ENCODE measurements at places on chromosomes 4 and X.

GRCh38 chr4:86688026-86688425 lies 93.9 kb downstream of the PTPN13 start:
- DNase-seq = no peak

DNA sequence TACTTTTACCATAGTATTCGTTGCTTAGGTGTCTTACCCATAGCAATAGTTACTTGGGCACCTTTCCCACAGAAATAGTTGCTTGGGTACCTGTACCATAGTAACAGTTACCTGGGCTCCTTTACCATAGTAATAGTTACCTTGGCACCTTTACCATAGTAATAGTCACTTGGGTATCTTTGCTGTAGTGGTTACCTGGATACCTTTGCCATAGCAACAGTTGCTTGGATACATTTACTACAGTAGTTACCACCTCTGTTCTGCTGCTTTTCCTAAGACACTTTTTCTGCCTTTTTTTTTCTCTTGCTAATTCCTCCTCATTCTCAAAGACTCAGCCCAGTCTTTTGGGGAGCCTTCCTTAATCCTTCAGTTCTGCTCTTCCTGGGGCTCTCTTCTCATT lies 272.8 kb upstream of the PUDP start:
- DNase-seq = no peak

- no peak for DNase-seq
These were observed 171.6 kb upstream of the MAP3K15 start for GRCh38 chrX:19686876-19687275.

GRCh38 chr4:16738558-16738957 lies 159.9 kb downstream of the LDB2 start:
- no peak for DNase-seq

DNA sequence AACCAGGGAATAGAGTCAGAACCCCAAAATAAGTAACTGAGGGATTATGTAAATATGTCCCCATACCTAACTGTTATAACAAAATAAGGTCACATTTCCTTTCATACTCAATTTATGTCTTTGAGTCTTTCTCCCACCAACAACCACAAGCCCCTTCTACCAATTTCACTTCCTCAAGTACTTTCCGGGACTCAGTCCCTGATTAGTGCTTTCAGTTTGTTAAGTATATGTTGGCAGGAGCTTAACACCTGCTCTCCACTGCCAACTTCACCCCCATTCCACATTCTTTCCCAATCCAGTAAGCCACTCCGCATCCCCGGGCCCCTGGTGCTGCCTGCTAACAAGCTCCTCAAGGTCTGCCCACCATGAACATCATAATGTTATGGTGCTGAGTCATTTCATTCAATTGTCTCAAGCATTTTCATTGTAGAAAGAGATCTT lies 71.3 kb upstream of the SPRY1 start:
- no peak for DNase-seq

GRCh38 chr4:86769794-86770193 lies 79.4 kb downstream of the SLC10A6 start:
- no peak for DNase-seq

- DNase-seq = peak; percentile 28
These were observed 58.8 kb downstream of the C4orf50 start for GRCh38 chr4:5959211-5959982.

GRCh38 chrX:153443476-153444332 lies 2.2 kb downstream of the TREX2 start:
- DNase-seq = no peak

DNA sequence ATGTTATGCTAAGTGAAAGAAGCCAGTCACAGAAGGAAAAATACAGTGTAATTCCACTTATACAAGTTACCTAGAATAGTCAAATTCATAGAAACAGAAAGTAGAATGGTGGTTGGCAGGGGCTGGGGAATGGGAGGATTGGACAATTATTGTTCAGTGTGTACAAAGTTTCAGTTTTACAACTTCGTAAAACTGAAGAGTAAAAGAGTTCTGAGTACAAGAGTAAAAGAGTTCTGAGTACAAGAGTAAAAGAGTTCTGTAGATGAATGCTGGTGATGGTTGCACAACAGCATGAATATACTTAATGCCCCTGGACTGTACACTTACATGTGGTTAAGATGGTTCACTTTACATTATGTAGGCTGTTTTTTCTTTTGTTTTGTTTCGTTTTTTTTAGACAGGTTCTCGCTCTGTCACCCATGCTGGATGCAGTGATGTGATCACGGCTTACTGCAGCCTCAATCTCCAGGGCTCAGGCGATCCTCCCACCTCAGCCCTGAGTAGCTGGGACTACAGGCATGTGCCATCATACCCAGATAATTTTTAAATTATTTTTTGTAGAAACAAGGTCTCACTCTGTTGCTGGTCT lies 230.9 kb downstream of the SOWAHB start:
- DNase-seq = no peak

DNA sequence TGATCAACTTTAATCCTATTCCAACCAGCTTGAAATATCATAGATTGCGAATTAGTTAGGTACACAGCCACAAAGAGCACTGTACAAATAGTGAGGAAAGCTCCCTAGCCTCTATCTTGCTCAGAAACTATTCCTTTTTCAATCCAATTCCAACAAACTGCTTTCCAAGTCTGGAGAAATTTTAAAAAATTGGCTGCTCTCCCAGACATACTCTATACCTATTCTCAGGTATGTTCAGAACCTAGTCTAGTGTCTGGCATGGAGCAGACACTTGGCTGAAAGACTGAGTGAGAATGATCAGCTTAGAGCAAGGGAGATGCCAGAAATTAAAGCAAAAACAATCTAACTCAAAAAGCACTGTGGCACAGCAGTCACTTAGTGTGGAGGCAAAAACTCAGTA lies 105.9 kb downstream of the SLC10A7 start:
- DNase-seq = no peak

DNA sequence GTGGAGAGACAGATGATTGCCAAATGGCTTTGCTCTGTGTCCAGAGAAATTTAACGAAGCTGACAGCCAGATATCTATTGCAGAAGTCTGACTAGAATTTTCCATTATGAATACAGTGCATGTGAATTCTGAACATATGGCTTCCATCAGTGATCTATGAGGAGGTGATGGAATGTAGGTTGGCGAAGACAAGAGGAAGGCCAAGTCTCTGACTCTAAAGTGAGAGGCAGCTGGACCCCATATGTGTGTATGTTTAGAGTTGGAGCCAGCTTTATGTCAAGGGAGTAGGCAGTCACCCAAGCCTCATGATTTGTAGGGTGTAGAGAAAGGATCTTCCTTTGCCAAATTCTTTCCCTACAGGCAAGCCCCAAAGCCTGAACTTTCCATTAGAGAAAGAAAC lies 76.2 kb upstream of the TEX13D start:
- DNase-seq = no peak

GRCh38 chrX:72069350-72070160 lies 62.2 kb downstream of the RTL5 start:
- DNase-seq = no peak

DNA sequence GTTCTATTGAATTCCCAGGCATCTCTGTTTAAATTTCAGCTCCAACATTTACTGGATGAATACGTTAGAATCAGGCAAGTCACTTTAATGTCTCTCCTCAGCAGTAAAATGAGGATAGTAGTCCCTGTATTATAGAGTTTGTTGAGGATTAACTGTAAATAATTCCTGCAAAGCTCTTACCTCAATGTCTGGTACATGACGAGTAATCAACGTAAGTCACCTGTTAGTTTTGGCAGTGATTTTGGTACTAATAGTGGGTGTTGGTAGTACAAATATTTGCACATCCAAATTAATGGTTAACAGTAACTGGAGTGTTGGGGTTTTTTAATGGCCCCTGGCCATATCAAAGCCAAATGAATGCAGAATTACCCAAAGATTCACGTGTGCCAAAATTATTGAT lies 189.8 kb upstream of the GALNT7 start:
- DNase-seq = no peak

DNA sequence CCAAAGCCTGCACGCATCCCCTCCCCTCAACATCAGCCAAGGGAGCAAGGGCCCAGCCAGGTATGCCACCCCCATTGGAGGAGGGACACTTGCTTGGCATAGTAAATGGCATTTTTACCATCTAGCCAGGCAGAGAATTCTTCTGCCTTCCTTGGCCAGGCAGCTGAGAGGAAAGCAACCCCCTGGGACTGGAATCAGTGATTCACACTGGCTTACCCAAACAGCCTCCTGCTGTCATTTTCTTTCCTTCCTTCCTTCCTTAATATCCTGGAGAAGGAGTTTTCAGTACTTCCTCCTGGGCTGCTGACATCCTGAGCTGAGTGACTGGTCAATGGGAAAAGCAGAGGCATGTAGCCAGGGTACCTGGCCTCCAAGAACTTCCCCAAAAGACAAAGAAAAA lies 28.6 kb upstream of the KIAA1210 start:
- DNase-seq = no peak

DNA sequence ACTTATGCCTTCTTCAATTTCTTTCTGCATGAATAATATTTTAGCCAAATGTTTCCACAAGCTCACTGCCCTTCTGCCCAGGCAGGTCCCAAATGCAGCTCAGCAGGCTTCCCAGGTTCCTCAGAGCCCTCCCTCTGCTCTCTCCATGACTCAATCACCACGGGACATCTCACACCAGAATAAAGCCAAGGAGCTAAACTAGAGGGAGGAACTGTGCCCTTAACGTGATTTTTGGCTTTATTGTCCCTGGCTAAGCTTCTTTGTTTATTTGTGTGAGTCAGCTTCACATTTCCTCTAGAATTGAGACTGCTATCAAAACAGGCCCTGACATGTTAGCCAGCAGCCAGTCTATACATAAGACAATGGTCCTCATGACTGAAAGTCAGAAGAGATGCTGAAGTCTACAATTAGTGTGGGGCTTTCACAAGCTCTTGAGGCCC lies 186.4 kb upstream of the GALNT7 start:
- DNase-seq = no peak

DNA sequence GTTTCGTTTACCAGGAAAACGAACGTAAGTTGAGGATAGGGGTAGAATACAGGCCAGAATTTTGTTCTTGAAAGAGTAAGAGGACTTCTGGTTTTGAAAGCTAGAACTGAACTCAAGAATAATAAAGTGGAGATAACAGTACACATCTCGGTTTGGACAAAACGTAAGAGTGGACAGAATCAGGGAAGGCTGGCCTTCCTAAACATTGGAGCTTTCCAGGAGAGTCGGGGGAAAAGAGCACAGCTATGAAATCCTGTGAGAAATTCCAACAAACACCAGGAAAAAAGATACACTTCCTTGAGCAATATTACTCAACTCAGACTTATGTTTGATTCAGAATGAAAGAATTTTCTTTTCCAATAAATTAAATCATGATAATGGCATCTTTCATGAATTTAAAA lies 1.2 kb downstream of the CTSO start:
- no peak for DNase-seq

DNA sequence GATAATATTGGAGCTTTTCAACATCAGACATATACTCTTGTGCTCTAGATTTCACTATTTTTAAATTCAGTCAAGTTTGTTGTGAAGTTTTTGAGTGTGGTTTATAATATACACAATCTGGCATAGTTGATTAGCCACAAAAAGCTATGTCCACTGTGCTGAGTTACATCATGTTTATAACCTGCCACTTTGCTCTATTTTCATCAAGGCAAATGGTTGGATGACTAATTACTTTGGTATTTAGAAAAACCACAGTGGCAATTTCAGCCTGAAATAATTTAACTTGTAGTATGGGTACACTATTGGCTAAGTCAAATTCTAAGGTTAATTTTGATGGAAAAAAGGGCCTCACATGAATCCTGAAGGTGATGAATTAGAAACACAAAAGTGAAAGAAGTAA lies 262.6 kb downstream of the C4orf33 start:
- no peak for DNase-seq

DNA sequence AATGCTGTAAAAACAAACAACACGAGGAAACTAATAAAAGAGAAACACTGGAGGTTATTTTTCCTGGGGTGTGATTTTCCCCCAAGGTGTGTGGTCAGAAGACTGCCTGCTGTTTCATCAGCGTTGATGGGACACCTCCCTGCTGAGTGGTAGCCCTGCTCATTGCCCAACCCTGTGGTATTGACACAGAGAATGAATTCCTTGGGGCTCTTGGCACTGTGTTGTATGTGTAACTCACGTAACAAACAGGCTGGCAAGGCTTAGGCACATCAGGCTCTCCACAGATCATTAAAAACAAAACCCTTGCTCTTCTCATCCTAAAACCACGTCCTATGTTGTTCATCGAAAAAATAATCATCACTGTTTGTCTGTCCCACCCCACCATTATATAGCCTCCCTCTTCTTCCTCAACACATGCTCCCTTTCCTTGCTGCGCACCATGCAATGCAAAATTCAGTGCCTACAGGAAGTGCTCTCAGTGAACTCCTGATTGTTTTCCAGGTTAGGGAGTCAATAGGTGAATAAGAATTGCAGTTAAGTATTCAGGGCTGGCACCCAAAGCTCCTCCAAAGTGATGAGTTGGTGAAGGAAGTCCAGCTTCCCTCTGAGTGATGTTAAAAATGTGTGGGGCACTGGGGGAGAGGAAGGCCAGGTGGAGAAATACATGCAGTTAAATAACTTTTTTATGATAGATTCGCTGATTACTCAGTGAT lies 11.4 kb upstream of the PUDP start:
- no peak for DNase-seq

DNA sequence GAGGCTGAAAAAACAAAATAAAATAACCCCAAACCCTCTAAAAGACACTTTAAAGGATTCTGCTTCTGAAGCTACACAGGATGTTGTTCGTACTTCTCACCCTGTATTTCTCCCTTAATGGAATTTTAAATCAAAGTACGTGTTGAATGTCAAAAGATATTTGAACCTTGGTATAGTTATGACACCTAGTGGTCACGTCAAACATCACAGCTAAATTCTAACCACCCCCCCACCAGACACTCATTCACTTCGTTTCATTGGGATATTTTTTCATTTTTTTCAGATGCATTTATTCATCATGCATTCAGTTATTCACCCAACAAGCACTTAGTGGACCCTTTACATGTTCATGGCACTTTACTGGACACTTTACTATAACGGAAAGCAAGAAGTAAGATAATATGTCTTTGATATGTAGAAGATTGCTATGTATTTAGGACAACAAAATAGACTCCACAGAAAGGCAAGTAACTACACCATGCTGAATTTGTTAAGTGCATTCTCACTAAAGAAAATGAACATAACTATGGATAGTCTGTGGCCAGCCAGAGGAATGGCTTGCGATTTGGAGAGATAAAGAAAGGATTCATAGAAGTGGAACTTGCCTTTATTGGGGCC lies 62.5 kb upstream of the GPR174 start:
- DNase-seq = no peak

DNA sequence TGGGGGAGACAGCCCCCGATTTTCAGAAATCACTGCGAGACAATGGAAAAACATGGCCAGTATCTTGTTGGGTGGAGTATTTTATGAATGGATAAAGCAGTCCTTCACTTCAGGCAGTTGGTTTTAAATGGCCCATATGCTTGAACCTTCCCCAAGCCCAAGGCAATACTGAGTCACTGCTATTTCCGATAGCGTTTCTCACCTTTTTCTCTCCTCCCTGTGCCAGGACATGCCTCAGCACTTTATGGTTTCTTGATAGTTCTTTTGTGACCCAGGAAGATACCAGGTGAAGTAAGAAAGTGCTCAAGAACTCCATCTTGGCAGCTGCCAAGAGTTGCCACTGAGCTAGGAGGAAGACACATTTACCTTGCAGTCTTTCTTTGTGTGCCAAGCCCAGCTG lies 26.8 kb upstream of the ESX1 start:
- no peak for DNase-seq

- DNase-seq = no peak
These were observed 27.4 kb downstream of the GBA3 start for GRCh38 chr4:22720091-22720490.

All from islet precursor cell (in vitro differentiated cells).